ENCODE measurements at places on chromosomes 13 and 19.

GRCh38 chr19:45368737-45369340 is 1.5 kb downstream of the ERCC2 start:
- no peak for DNase-seq

GRCh38 chr13:28490061-28490460 is 4.9 kb downstream of the FLT1 start:
- DNase-seq = no peak

- DNase-seq = peak; percentile 86
These were observed 714 bp downstream of the PLPP2 start for GRCh38 chr19:290372-291005.

DNA sequence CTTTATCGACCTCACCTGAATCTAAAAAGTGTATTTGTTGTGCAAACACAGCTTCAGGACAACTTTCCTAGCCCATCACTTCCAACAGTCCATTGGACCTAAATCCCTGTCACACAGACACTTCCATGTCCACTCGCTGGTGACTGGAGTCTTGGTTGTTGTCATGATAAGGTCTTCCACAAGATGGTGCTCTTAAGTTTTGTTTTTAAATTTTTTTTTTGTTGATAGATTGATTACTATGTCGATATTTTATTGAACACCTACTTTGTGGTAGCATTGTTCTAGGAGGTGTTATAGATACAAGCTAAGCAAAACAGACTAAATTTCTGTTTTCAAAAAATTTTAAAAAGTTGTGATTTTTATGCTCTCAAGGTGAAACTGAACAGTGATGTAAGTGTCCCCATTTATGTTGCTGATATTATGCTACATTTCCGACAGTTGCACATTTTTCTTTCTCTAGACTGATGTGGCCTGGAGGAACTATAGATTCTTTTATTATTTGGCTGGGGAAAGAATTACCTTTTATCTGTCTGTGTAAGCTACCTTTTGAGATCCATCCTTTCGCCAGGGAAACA is 8.1 kb upstream of the ERICH6B start:
- no peak for DNase-seq

- no peak for DNase-seq
These were observed 401.6 kb downstream of the COG6 start for GRCh38 chr13:40056898-40057619.

GRCh38 chr19:35644987-35645679 is 3.0 kb upstream of the COX6B1 start:
- peak; percentile 75 for DNase-seq

- DNase-seq = no peak
These were observed 33.5 kb upstream of the IRS2 start for GRCh38 chr13:109819874-109820273.

GRCh38 chr13:35448465-35448864 is 28.0 kb downstream of the MAB21L1 start:
- DNase-seq = no peak

DNA sequence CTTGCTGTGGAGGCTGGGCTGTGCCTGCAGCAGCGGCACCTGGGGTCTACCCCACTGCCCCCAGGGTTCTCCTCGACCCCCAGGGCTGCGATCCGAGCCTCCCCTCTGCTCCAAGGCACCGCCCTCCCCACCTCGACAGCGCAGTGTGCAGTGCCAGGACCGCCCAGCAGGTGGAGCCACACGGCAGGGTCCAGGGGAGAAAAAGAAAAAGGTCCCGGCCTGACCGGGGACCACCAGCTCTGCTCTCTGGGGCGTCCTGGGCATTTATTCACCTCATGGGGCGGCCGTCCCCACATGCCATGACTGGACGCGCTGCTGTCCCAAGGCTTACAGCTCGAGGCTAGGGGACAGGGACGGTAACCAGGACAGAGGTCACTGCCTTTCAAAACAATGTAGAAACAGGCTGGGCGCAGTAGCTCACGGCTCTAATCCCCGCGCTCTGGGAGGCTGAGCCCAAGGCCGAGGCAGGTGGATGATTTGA is 10.6 kb downstream of the REXO1 start:
- peak; percentile 20 for DNase-seq

- DNase-seq = no peak
These were observed 5.8 kb downstream of the SPHK2 start for GRCh38 chr19:48624791-48625723.

DNA sequence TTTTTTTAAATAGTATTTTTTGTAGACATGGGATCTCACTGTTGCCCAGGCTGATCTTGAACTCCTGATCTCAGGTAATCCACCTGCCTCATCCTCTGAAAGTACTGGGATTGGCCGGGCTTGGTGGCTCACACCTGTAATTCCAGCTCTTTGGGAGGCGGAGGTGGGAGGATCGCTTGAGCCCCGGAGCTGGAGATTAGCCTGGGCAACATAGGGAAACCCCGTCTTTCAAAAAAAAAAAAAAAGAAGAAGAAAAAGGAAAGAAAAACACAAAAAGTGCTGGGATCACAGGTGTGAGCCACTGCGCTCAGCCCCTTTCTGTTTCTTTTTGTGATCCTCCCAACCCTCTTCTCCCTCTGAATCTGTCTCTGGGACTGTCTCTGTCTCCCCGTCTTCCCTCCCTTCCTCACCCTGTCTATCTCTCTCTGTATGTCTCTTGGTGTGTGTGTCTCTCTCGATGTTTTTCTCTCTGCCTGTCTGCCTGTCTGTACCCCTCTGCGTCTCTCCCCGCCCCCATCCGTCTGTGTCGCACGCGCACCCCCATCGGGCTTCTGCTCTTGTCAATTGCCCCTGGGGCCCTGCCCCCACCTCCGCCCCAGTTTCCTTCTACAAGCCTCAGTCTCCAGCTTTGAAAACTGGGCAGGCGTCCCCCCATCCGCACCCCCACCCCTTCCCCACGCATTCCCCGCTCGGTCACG is 540 bp upstream of the ZFP36 start:
- no peak for DNase-seq

DNA sequence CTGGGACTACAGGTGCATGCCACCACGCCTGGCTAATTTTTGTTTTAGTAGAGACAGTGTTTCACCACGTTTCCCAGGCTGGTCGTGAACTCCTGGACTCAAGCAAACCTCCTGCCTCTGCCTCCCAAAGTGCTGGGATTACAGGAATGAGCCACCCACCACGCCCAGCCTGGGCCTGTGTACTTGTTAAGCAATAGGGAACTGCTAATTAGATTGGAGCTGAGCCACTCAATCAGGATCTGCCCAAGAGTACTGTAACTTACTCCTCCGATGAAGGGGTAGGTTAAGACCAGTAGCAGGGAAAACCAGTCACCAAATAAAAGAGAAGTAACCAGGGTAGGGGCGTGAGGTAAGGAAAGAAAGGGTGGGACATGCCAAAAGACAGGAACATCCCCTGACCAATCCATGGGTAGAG is 2.3 kb downstream of the DDX39A start:
- DNase-seq = no peak

GRCh38 chr13:100439247-100439970 is 149.2 kb downstream of the GGACT start:
- DNase-seq = no peak

DNA sequence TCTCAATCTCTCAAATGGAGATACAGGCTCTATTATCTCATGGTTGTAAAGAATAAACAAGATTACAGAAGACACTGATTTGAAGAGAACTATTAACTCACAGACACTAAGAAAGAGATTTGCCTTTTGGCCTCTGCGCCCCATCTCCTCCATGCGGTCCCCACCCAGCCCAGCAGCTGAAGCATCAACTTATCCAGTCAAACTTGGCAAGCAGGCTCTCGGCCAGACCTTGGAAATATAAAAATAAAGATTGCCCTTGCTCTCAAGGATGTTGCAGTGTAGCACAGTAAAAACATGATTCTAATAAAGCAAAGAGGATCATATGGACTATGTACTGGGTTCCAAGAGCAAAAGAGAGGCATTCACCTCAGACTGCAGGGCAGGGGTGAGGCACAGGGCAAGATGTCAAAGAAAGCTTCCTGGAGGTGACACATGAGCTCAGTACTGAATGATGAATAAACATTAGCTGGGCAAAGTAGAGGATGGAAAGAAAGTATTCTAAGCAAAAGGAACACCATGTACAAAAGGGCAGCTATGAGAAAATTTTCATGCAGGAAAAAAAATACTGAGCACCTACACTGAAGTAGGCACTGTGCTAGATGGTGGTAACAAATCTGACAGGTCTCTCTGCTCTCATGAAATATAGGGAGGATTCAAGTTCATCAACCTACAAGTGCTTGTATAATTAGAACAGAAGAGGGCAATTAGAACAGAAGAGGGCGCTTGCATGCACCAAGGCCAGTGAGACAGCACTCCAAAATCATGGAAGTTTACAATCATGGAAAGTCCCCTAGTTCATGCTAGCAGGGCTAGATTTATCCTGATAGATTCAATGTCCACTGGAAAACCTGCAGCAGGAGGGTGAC is 85.0 kb downstream of the SACS start:
- no peak for DNase-seq

GRCh38 chr13:110129076-110129475 is 177.9 kb downstream of the COL4A1 start:
- no peak for DNase-seq

DNA sequence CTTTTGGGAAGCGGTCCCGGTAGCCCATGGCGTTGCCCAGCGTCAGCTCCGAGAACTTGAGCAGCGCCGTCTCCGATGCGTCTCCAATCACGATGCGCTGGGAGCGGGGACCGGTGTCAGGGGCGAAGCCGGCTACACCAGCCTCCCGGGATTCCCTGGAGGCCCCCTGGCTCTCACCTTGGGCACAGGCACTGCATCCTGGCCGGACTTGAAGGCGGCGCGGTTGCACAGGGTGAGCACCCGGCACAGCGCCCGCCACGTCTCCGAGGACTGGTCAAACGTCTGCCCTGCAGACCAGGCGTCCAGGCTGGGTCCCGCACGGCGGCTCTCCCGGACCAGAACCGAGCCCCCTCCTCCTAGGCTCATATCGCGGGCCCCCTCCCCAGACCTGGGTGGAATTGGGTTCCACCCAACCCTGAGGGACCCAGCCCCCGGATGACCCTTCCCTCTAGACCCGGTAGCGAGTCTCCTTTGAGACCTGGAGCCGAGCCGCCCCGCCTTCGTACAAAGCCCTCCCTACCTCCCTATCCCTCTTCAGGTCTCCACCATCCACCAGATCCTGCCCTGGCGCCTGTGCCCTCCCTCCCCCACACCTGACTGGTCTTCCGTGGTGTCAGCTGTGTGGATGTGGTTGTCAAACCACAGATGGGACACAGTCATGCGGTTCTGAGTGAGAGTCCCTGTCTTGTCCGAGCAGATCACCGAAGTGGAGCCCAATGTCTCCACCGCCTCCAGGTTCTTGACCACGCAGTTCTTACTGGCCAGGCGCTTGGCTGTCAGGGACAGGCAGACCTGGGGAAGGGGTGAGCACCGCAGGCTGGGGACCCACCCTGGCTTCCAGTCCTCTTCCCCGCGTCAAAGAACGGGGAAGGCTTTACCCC is 4.8 kb downstream of the ATP4A start:
- DNase-seq = no peak

DNA sequence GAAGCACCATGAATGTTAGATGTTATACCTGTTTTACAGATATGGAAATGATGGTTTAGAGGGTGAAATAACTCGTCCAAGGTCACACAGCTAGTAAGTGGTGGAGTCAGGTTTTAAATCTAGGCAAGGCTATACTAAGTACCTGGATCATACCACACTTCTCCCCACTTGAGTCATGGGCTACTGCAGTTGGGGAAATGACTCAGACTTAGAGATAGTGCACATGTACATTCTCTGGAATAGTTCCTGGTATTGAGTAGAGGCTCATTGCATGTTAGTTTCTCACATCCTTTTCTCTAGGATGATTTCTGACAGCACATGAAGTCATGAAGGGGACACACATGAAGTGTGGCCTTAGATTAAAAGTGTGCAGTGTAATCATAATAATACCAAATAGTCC is 76.2 kb upstream of the TNFSF11 start:
- no peak for DNase-seq
